ENCODE measurements at places on chromosomes 2 and 18.

GRCh38 chr2:159755788-159756187 lies 42.2 kb downstream of the CD302 start:
- no peak for DNase-seq

DNA sequence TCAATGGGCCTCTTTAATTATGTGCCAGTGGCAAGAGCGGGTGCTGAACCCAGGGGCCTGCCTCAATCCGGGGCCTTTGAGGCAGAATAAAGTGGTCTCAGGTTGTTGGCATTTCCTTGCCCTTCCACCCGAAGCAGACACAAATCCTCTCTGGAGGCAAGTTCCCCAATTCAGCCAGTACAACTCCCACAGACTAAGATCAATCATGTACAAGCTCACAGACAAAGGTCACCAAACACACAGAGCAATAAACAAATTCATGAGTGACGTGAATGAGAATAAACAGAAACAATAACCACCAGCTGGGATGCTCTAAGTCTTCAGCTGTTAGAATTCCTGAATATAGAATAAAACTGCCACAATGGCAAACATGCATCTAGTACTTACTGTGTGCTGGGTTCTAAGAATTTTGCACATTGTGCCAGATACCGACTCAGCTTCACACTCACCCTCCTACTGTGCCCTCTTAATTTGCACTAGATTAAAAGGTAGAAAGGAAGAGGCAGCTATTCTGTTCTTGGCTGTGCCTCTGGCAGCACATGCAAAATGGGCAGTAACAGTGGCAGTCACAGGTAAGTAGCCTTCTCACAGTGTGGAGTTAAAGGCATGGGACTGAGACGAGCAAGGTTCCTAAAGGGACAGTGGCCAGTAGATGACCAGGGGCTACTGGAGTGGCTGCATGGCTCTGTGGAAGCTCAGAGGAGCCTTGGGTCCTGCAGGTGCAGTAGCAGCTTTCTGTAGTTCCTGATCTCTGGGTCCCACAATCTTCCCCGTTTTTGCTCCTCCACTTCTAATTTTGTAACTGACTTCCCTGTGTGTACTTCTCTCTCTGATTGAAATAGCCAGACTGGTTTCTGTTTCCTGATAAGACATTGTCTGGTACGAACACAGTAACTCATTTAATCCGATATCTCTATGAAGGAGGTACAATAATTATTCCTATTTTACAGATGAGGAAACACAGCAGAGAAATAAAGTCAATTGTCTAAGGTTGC lies 34.6 kb upstream of the IL1B start:
- no peak for DNase-seq

GRCh38 chr2:158178646-158179045 lies 77.0 kb downstream of the UPP2 start:
- no peak for DNase-seq

DNA sequence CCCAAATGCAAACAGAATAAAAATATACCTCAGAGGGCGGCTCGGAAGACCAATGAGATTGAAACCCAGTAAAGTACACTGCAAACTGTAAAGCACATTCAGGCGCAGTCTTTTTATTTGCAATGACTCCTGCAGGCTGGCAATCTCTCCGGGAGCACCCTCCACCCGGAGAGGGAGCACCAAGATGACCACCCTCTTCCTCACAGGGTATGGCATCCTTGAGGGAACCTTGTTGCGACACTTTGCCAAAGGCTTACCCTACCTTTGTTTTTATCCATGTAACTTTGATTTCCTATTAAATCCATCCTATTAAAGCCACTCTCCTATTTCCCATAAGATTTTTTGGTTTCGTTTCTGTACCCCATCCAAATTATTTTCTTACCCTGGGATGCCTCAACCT lies 16.2 kb downstream of the CHST10 start:
- DNase-seq = no peak

DNA sequence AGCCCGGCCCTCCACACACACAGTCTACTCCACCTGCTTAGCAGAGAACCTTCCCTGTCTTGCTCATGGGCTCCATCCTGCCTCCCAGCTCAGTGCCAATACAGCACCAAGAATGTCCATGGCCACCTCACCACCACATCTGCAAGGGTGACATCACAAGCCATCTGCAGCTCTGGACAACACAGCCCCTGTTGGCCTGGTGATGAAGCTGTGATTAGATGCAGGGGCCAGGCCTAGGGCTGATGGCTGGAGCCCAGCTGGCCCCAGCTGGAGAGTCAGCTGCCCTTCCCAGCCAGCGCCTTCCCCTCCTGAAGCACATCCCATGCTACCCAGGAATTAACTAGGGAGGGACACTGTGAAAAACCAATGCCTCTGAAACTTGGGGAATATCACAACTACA lies 91.1 kb downstream of the TTC32 start:
- no peak for DNase-seq

GRCh38 chr18:21727702-21728101 lies 12.9 kb upstream of the MIB1 start:
- DNase-seq = no peak

GRCh38 chr2:240932724-240933047 lies 26.6 kb downstream of the CROCC2 start:
- no peak for DNase-seq

- no peak for DNase-seq
Observed at GRCh38 chr18:29644276-29644675, 1398.3 kb downstream of the DSC3 start.

GRCh38 chr2:45932278-45932975 lies 281.0 kb downstream of the PRKCE start:
- no peak for DNase-seq

DNA sequence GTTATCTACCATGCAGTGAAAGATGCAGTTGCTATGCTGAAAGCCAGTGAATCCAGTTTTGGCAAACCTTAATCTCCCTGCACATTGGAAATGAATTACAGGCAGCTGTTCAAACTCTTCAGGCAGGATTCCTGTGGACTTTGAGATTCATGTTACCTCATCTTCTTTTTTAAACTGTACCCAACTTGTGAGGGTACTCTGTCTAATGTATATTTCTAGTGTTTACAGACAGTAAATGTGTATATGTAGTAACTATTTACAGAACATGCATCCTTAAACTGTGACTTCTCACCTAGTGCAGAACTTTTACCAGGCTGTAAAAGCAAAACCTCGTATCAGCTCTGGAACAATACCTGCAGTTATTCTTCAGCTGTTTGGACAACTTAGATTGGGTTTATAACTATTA lies 50.9 kb downstream of the KDM3A start:
- no peak for DNase-seq

DNA sequence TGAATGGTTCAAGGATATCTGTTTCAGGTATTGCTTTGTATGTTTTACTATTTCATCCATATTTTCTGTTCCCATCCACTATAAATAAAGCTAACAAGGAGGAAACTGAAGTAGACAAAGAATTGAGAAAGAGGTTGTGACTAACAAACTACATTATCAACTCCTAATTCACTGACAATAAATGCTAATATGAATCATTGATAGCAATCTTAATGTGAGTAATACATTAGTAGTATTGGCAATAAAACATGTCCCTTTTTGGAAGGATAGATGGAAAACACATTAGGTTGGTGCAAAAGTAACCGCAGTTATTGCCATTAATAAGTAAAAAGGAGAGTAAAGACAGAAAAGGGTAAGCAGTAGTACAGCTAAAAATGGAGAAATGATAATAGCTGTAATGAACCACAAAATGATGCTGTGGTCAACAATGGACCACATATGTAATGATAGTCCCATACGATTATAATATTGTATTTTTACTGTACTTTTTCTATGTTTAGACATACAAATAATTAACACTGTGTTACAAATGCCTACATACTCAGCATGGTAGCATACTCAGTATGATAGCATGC lies 104.7 kb downstream of the THADA start:
- no peak for DNase-seq

DNA sequence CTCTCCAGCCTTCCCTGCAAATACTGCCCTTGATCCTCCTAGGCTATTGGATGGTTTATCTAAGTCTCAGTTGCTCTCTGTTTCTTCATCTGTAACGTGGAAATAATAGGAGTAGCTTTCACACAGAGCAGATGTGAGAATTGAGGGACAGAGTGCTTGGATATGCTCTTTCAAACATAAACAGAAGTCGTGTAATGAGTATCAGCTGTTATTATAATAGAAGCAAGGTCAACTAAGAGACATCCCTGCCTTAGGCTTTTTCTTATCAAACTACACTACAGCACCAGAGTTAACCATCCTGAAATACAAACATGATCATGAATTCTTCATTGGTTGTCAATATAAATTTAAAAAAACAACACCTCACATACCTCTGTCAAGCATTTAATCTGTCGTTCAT lies 138.2 kb downstream of the DOK6 start:
- no peak for DNase-seq

DNA sequence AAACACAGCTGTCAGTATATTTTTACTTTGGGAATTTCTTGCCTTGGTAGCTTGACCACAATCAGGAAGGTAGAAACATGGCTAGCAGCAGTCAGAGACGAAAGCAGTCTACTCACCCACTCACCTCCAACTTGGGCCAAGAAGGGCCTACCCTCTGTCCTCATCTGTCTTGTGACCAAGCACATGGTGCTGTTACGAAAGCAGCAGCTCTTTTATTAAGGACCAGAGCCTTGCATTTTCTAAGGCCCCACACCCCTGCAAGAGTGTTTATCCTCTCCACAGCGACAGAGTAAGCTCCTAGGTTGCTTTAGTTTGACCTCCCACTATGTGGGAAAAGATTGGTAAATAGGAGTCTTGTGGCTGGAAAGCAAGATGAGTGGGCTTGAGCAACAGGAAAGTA lies 31.3 kb upstream of the MSTN start:
- no peak for DNase-seq

GRCh38 chr18:54880395-54881105 lies 52.3 kb downstream of the RAB27B start:
- DNase-seq = no peak

DNA sequence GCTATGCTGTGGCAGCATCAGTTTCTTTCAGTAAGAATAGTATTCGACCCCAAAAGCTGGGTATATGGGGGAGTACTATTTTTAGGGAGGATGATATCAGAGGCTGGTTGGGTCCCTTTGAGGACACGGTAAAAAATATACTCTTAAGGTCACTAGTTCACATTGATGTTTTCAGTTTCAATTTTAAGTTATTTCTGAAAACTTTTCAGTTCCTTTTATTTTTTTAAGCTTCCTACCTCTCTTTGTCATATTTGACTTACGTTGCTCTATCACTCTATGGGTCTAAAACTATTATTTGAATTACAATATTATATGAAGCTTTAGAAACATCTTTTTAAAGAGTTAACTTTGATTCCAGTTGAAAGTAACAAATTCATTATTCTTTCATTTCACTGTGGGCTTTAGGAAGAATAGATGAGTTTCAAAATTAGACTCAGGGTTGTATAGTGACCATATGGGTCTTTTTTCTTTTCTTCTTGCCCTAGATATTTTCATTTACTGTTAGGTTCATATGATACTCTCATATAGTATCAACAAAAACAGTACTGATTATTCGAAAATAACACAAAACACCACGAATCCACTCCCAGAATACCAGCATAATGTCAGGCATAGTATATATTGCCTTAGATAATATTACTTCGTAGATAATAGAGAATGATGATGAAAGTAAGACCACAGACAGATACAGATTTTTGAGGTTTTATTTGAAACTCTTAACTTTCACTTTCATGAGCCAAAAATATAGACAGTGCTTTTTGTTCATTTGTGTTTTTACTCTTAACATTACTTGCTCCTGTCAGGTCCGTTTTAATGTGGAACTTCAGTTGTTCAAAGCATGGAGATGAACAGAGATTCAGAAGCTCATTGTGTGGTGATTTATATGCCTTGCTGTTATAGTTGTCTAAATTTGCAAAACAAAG lies 9.8 kb downstream of the RMDN2 start:
- no peak for DNase-seq

DNA sequence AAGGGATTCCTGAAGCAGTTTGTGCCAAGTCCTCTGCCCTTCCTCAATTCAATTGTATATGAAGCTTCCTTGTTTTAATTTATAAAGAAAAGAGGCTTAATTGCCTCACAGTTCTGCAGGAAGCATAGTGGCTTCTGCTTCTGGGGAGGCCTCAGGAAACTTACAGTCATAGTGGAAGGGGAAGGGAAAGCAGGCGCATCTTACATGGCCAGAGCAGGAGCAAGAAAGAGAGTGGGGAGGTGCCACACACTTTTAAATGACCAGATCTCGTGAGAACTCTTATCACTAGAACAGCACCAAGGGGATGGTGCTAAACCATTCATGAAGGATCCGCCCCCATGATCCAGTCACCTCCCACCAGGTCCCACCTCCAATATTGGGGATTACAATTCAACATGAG lies 114.2 kb downstream of the SGPP2 start:
- DNase-seq = no peak

GRCh38 chr18:13872932-13873331 lies 42.4 kb downstream of the MC2R start:
- no peak for DNase-seq

DNA sequence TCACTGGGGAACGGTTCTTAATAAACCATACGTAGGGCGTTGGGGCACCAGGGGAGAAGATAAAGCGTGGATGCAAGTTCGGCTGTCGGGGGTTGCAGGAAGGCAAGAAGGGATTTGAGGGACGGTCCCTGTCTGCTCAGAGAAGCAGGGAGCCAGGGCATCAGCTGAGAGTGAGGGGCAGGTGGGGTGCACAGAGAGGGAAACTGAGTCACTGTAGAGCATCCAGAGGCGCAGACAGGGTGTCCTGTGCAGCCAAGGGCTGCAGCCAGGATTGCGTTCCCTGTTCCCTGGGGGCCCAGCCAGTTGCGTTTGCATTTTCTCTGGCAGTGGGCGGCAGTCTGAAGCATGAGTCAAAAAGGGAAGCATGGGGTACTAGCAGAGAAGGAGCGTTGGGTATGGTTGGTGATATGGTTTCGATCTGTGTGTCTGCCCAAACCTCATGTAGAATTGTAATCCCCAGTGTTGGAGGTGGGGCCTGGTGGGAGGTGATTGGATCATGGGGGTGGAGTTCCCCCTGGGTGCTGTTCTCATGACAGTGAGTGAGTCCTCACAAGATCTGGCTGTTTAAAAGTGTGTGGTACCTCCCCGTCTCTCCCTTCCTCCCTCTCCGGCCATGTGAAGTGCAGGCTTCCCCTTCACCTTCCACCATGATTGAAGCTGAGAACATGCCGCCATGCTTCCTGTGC lies 202.9 kb downstream of the NDUFA10 start:
- DNase-seq = no peak

DNA sequence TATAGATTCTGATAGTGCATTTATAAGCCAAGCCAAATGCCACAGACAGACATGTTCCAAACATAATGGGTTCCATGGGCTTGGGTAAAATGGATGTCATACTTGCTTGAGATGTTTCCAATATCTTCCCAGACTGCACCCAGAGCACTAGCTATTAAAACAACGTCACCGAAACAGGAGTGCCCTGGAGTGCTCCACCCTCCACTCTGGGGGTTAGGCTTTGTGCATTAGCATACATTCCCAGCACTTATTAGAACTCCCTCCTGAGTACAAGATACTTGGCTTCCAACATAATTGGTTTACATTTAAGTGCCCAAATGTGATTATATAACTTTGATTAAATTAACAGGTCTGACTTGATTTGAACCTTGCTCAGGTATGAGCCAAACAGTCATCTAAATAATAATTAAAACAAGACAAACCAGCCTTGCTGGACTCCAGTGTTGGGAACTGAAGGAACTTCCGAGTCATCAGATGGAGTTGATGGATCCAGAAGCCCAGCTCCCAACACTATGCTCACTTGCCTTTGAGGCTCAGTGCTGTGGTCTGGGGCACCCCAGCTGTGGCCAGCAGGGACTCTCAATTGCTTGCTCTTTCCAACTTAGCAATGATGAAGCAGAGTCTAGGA lies 60.5 kb upstream of the LGALSL start:
- DNase-seq = no peak

GRCh38 chr2:169775765-169776164 lies 22.9 kb upstream of the SSB start:
- no peak for DNase-seq

Data from stimulated activated CD8-positive, alpha-beta memory T cell treated with anti-CD3 and anti-CD28 coated beads, Interleukin-4, amount 100 ng/mL, for 1 hour (primary cell).